ENCODE measurements at places on chromosomes 13 and 19.
A peak's percentile ranks its signal among the peaks of the same experiment; 100 is the strongest.

GRCh38 chr19:54021363-54021762, 29.9 kb downstream of the CACNG6 start:
- DNase-seq, result no peak

GRCh38 chr19:47230054-47230920, 712 bp downstream of the BBC3 start:
- no peak for DNase-seq

DNA sequence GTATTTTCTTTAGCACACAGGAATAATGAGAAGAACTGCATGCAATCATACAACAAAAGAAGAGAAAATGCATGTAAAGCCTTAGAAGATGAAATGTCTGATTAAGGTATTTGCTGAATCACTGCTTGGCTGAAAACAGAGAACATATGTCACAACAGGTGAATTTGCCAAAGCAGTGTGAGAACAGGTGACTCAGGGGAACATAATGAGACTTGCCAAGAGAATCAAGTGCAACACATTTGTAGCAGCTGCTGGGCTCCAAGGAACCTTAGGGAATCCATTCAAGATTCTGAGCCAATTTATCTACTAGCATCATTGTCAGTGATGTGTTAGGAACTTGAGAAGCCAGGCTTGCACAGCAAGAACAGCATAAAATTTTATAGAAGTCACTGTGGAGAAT, 273.1 kb downstream of the PCDH20 start:
- no peak for DNase-seq

DNA sequence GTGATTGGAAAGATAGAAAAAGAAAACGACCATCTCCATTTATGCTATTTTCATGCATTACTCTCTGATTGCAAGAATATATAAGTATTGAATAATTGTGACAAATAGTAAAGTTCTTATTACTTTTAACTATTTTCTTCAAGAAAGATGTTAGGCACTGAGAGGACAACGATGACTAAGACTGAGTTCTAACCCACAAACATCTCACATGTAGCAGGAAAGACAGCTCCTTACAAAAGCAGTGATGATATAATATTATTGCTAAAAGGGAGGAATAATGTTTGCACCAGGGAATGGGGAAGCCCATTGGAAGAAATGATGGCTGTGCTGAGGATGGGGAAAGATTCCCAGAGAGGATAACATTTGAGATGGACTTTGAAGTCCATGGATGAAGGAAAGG, 22.6 kb downstream of the RXFP2 start:
- DNase-seq, result no peak

GRCh38 chr19:47056411-47056810, 8.0 kb upstream of the TMEM160 start:
- no peak for DNase-seq

DNA sequence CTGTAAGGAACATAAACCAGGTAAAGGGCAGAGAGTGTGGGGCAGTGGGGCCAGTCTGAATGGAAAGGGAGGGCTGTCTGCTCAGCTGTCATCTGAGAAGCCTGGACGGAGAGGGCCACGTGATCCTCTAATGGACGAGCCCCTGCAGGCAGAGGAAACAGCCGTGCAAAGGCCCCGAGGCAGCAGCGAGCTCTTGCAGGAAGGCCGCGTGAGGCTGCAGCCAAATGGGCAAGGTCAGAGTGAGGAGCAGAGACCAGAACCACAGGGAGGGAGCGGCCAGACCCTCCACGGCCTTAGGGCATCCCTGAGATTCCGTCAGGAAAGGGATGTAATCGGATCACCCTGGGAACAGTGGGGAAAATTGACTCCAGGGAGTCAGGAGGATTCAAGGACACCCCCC, 4.4 kb downstream of the LILRB4 start:
- no peak for DNase-seq

DNA sequence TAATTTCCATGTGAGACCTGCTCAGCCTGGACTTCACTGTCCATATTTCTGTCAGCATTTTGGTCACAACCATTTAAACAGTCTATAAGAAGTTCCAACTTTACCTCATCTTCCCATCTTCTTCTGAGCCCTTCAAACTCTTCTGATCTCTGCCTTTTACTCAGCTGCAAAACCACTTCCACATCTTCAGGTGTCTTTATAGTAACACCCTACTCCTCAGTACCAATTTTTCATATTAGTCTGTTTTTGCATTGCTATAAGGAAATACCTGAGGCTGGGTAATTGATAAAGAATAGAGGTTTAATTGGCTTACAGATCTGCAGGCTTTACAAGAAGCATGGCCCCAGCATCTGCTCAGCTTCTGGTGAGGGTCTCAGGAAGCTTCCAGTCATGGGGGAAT, 1648.9 kb upstream of the SLC10A2 start:
- DNase-seq, result no peak

- no peak for DNase-seq
Measured at GRCh38 chr19:2724148-2724557, 3.0 kb upstream of the DIRAS1 start.

DNA sequence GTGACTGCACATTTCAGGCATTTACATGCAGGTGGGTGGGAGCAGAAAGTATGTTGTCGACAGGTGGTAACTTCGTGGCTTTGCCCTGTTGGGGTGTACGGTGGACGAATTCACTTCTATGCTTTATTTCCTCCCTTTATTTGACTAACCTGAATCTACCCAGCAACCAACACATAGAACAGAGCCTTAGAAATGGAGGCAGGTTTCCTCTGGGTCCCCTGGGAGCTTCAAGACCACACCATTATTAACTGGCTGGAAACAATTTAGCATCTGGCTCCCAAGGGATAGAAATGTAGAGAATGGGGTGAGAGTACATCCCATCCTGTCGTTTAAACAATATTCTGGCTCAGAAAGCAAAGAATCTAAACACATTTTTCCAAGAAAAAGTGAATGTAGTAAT, 244.4 kb downstream of the DLEU7 start:
- no peak for DNase-seq

GRCh38 chr13:50539791-50540530, 303.5 kb downstream of the DLEU7 start:
- DNase-seq, result no peak

DNA sequence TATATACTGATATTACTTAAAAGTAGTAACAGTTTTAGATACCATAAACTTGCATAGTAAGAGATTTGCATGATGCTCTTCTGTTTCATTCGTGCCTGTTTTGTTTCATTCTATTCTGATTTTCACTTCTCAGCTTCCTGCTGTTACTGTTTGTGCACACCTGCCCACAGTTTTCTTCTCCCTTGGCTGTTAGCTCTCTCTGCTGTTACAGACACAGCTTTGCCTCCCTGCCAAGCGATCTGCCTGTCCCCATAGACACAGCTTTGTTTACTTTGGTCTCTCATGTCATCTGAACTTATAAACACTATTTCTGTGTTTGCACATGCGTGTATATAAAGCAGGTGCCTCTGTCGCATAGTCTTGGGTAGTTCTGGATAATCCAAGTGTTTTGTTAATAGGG, 21.4 kb upstream of the UPF3A start:
- no peak for DNase-seq

DNA sequence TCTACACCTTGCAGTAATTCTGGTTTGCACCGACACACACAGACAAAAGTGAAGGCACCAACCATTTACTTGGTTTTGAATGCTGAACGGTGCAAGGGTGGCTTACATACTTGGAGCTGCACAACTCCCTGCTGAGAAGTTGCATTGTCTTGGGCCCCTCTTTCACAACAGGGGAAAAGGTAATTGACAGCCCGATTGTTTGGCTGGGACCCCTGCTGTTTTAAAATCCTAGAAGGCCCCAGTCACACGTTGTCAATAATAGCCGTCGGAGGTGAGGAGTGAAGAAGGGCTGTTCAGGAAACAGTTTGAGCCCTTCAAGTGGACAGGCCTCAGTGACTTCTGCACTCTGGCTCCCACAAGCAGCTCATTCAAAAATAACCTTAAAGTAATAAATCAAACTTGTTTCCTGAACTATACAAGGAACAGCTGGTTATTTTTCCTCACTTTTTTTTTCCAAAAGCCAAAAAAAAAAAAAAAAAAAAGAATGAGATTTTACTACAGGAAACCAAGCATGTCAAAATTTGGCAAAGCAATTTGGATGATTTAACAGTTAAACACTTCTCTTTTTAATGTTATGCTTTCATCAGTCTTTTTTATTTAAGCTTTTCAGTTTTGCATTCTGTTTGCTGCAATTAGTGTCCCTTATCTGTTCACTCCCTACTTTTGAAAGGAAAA, 19.0 kb upstream of the SPRY2 start:
- no peak for DNase-seq

DNA sequence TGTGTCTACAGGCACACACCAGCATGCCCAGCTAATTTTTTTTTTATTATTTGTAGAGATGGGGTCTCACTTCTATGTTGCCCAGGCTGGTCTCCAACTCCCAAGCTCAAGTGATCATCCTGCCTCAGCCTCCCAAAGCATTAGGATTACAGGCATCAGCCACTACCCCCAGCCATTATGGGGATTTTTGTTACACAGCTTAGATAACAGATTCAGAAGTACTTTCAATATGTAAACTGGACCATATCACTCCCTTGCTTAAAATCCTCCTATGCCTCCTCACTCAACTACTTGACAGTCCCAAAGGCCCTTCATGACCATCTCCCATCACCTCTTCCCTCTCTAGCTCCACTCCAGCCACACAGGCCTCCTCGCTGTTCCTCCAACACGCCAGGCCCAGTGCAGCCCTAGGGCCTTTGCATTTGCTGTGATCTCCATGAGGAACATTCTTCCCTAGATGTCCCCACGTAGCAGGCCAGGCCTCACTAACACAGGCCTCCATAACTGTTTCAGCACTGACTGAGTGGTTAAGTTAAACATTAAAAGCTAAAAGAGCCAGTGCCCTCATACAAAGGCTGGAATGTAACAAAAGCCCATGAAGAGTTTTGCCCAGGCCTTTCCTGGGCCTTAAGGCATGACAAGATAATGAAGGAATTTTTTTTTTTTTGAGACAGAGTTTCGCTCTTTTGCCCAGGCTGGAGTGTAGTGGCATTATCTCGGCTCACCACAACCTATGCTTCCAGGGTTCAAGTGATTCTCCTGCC, 2.5 kb downstream of the DOHH start:
- DNase-seq, result no peak

DNA sequence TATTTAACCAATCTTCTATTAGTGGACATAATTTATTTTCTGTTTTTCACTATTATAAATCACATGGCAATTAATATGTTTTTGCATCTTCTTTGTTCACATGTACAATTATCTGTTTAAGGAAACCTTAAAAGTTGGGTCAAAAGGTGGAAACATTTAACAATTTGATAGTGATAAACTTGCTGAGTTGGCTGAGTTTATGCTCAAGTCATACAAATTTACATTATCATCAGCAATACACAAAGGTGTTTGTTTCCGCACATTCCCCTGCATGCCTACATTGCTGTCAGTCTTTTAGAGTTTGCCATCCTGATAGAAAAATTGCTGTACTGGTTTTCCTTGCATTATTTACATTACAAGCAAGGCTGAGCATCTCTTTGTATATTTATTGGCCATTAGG, 139.5 kb downstream of the KCNRG start:
- no peak for DNase-seq

DNA sequence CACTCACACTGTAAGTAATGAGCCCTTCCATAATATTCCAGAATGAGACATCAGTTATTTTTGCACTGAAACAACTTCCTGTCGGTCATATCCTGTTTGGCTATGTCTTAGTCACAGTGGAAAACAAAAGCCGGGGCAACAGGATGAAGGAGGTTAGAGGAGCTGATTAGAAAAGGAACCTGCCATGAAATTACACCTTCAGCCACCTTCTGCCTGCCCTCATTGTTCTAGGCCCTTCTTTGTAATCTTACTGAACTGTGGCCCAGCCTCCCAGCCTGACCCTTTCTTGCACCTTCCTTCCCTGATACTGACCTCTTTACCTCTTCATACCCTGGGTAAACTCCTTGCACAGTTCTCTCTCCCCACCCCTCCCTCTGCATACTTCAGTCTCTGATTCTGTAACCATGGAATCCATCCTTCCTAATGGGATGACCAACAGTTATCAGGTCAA, 67.3 kb downstream of the DOCK9 start:
- DNase-seq, result peak; percentile 13

DNA sequence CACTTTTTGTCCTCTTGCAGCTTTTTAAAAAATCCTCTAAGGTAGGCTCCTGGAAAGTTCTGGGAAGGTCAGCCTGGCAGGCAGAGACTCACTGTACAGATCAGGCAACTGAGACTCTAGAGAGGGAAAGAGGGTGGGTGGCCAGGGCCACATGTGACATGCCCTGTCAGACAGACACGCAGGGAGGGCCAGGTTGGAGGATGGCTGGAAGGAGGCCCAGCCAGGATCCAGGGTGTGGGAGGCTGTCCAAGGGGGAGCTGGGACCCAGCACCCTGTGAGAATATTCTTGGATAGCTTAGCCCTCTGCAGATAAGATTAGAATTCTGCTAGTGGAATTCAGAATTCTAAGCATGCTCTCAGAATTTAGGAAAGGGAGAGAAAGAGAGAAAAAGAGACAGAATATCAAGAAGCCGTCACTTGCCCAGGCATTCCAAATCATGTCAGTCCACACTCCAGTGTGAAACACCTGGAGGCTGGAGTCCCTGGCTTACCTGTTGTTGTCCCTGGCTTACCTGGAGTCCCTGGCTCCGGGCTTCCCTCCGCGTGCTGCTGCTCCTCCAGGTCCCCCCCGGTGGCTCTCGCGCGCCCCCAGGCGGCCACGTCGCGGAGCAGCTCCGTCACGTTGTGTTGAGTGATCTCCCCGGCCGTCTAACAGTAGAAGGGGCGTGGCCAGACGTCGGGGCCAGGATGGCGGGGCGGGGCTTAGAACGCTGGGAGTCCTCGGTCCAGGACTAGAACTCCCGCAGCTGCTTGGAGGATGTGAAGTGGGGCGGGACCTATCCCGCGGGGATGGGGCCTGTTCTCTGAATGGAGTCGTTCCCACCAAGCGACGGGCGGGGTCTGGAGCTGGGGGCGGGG, 2.8 kb upstream of the TNNI3 start:
- peak; percentile 84 for DNase-seq

DNA sequence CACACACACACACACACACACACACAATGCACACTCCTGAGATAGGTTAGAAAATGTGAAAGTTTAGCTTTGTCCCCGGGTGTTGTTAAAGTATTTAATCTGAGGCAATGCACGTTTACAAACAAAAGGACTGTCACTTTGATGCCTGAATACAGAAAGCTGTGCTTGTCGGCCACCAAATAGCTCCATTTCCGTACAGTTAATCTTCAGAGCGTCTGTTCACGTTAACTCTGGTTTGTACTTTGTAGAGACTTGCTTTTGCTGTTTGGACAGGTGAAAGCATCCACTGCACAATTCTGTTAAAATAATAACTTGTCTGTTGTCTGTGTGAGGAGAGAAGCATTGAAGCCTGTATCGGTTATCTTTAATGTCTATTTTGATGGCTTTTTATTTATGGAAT, 267.8 kb downstream of the FGF9 start:
- DNase-seq, result no peak

Data from NCI-H460 (cell line).